ENCODE measurements at places on chromosomes 6 and 20.

- no peak for DNase-seq
Measured at GRCh38 chr6:111880181-111880888, 7.1 kb upstream of the FYN start.

DNA sequence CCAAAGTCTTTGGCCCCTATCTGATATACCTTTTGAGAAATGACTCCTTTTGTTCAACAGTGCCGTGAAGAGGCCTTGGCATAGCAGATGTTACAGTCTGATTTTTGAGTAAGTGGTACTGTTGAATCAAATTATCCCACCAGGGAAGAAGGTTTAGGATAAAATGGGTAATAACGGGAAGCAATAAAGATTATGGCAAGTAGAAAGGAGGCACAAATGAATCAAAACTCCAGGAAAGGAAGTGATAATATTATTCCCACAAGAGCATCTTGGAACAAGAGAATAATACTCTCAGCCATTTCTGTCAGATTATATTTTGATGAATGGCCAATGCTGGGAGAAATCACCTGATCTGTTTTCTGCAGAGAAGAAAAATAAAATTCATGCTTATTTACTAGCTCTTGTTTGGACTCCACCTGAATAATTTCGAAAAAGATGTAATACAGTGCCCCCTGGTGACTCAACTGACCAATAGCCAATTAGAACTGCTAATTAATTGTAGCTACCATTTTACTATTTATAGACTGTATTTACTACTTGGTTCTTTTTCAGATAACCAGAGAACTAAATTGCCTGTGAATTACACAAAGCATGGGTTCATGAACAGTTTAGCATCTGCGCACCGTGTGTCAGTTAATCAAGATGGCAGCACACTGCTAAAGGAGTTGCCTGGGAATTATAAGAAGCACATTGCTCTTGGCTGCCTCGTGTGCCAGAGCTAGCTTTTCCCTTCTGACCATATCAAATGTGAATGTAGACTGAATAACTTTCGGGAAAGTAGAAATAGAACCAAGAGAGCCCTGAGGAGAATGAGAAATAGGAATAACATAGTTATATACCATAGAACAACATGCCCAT, 78.5 kb upstream of the TRDN start:
- no peak for DNase-seq

DNA sequence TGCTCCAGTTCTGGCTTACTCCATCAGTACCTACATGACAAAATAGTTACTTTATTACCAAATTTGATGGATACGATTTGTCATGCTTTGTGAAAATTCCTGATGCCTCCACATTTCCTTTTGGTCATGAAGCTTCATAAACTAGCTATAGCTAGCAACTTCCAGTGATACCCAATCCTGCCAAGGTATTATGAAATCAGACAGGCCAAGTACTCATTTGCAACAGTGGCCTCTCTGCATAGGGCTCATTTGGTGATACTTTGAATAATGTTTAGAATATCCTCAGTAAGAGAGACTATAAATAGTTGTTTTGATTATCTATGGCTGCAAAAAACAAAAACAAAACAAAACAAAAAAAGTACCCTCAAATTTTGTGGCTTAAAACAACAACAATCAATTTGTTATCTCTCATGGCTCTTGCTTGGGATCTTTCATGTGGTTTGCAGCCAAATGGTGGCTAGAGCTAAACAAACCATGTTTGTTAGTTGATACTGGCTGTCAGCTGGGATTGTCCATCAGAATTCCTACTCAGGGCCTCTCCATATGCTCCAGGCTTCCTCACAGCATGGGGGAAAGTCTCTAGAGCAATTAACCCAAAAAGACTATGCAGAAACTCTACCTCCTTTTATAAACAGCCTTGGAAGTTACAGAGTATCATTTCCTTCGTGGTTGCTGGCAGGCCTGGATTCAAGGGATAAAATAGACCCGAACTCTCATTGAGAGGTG, 10.1 kb upstream of the PRL start:
- no peak for DNase-seq

GRCh38 chr20:21156266-21156665, 30.4 kb downstream of the KIZ start:
- DNase-seq = no peak

GRCh38 chr6:167094820-167095637, 27.9 kb upstream of the CCR6 start:
- no peak for DNase-seq

- DNase-seq = no peak
Measured at GRCh38 chr6:84842525-84843166, 78.2 kb upstream of the TBX18 start.

DNA sequence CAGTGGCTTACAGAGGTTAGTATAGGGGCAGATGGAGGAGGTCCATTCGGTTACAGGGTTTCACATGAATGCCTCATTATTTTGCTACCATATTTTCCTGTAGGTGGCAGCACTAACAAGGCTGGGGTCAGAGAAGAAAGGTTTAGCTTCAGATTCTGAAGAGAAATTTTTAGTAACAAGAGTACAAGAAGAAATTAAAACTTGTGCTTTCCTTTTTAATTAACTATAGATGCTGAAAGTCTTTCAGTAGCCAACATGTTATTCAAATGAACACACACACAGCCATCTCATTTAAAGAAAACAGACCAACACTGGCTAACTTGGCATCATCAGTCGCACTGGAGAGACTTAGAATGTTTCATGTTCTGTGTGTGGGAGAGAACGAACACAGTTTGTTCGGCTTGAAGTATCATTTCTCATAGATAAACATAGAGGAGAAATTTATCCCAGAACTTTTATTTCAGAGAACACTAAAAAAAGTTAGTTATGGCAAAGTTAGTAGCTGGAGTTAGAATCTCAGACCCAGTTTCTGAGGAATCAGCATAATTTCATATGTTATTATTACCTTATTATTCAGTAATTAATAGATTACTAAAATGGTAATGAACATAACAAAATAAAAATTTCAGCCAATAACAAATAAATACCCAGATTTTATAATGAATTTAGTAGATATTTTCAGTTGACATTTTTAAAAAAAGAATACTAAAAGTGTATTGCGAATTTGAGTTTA, 314.0 kb upstream of the RSPO3 start:
- DNase-seq = no peak

GRCh38 chr6:90286884-90287488, 9.7 kb downstream of the BACH2 start:
- DNase-seq = peak; percentile 34

DNA sequence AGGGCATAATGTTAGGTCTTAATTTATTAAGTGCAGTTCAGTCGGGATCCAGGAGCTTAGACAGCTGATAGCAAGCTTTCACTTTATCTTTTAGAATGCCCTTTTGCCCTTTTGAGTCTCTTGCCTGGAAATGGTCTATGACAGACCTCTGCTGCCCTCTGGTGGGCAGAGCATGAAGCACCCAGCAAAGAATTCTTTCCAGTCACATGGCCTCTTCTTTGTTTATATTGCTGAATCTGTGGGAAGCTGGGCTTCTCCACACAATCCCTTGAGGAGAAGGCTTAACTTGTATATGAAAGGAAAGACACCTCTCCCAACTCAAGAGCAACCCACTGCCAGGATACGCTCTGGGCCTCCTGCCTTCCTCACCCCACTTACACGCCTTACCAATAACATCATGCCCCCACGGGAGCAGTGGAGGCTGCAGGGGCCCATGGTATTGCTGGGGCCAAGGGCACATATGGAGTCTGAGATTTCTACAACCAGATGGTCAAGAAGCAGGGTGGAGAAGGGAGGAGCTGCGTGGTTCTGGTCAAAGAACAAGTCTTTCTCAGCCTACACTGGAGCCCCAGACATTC, 20.4 kb downstream of the WFDC3 start:
- DNase-seq = peak; percentile 60

DNA sequence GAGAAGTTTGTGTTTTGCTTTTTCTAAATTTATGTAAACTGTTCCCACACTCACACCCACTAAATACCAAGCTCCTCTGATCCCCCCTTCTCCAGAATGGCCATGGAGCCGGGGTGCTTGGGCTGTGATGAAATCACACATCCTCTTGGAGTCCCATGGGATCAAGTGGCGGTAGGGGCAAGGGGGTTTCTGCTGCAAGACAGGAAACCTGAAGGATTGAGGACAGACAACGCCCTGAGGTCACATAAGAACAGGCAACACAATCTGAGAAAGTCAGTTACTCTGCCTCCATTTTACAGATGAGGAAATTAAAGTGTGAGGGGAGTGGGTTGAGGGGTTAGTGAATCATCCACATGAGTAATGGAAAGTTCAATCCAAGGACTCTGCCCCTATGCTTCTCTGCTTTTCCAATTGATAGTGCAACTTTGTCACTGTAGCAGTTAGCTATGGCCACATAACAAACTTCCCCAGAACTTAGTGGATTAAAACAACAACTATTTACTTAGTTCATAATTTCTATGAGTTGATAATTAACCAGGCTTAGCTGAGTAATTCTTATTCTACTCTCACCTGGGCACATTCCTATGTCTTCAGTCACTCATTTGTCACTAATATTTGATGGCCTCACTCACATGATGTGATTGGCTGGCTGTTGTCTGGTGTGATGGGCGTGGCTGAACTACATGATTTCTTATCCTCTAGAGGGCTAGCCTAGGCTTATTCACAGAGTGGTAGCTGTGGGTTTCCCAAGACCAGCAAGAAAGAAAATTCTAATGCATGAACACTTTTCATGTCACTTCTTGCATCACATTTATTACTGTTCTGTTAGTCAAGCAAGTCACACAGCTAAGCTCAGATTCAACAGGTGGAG, 311.1 kb upstream of the RNF24 start:
- DNase-seq = no peak

DNA sequence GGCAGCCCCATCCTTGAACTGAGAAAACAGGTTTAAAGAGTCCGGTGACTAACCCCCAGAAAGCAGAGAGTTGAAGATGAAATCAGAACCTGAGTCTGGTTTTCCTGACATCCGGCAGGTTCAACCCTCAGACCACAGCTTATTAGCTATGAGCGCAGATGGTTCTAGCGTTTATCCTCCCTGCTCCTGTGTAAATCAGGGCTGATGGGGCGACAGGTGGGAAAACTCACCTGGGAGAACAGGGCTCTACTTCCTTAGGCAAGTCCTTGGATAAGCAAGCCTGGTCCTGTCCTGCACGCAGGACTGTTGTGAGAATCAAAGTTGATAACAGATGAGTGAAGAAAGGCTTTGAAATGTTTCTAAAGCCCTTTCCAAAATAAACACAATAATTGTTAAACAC, 31.4 kb downstream of the GHRH start:
- DNase-seq = no peak

DNA sequence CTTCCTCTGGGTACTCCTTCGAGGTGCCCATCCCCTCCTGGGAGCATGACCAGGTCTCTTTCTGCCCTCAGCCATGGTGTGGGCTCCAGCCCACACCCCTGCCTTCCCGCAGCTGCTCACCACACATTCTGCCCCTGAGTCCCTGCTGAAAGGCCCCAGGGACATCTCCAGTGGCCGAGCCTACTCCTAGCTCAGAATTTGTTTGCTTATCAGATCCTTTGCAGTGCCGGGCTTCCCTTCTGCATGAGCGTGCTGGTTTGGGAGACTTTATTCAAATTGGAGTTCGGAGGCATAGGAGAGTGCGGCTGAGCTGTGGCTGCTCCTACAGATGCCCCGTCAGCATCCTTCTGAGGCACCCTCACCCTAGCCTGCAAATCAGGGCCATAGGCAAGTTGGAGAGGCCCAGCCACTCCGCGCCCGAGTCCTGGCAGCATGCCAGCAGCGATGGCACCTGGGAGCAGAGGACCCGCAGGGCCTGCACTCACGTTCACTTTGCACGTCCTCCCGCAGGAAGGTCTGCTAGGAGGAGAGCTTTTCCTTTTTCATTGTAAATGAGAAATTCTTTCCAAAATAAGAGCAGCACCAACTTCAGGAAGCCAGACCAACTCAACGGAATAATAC, 327.3 kb downstream of the QKI start:
- DNase-seq = no peak

- no peak for DNase-seq
Measured at GRCh38 chr6:11682561-11682975, 96.0 kb downstream of the ADTRP start.

GRCh38 chr6:11328613-11329247, 96.3 kb upstream of the NEDD9 start:
- no peak for DNase-seq

DNA sequence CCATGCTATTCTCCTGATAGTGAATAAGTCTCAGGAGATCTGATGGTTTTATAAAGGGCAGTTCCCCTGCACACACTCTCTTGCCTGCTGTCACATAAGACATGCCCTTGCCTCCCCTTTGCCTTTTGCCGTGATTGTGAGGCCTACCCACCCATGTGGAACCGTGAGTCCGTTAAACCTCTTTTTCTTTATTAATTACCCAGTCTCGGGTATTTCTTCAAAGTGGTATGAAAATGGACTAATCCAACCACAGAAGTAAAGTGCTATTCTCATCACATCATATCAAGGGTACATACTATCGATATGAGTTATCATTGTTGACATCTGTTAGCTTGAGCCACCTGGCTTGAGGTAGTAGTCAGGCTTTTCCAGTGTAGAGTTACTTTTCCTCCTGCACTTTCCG, 2.3 kb downstream of the MANBAL start:
- DNase-seq = no peak

- DNase-seq = no peak
Measured at GRCh38 chr6:90079560-90080490, 185.6 kb downstream of the GJA10 start.

GRCh38 chr20:62752671-62753501, 43.4 kb upstream of the MRGBP start:
- DNase-seq = no peak

DNA sequence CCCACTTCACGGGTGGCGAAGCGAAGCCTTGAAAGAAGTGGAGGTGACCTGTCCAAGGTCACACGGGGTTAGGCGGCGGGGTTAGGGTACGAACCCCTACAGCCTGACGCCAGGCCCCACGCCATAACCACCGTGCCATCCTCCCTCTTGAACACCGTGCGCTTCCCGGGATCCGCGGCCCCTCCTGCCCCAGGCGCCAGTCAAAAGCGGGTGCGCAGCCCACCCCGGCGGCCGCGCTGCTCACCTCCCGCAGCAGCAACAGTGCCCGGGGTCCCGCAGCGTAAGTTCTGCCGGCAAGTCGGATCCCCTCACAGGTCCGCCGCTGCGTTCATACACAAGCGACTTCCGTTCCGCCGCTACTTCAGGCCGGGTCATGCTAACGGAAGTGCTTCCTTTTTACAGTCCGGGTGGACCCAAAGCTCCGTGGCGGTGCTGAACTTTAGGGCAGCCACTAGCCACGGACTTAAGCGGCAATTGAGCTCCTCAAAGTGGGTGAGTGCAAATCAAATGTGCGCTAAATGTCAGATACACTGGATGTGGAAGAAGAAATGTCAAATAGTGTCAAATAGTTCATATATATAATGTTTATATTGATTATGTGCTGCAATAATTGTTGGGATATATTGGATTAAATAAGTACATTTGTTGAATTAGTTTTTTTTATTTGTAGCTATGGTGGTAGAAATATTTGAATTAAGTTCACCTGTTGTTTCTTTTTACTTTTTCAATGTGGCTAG, at the start of gene CDK5RAP1:
Gene CDK5RAP1, minus strand, starts transcription at position 336 of the 737 bp plus-strand sequence. CDS start 4,455 bp downstream, outside the sequence.
- DNase-seq = peak; percentile 73

DNA sequence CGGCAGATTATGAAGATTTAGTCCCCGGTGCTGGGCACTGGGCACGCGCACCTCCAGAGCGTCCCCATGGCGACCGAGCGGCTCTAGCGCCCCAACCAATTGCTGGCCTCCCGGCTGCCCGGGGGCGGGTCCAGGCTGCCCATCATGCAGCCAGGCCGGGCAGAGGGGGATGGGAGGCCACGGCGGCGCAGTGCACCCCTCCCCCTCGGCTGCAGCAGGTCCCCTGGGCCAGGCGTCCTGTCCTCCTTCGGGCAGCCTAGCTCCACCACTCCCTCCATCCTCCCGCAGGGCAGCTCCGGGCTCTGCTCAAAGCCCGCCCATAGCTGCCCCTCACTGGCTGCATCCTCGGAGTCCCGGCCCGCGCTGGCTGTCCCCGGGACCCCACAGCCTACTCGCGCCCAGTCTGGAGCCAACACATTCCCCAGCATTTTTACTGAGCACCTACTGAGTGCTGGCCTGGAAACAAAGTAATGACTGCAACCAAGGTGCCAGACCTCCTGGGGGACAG, 99.4 kb downstream of the ASXL1 start:
- DNase-seq = no peak

Data from stimulated activated CD8-positive, alpha-beta memory T cell treated with anti-CD3 and anti-CD28 coated beads, Interleukin-12 subunit alpha, Interleukin-12 subunit beta, amount 100 ng/mL, for 1 hour (primary cell).